ENCODE measurements at places on chromosomes 2 and 18.

DNA sequence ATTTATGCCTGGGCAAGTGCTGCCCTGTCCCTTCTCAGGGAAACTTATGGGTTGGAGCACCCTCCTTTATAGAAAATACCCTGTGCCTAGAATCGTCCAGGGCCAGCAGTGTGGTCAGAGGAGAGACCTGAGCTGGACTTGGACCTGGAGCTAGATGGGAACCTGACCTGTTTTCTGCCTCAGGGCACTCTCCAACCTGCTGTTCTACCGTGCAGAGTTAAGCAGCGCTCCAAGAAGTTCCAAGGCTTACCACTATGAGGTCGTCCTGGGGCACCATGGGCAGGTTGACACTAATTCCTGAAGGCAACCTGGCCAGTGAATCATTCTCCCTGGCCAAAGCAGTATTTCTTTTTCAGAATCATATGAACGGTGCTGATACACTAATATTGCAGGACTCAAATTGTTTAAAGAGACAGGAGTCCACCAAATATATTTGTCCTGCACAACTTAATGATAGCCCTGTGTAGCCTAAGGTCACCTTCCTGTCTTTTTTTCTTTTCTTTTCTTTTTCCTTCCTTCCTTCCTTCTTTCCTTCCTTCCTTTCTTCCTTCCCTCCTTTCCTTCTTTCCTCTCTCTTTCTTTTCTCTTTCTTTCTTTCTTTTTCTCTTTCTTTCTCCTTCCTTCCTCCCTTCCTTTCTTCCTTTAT, 455.4 kb upstream of the HNMT start:
- DNase-seq: no peak

- DNase-seq: no peak
Measured at GRCh38 chr2:45055162-45055605, 45.9 kb upstream of the SIX2 start.

DNA sequence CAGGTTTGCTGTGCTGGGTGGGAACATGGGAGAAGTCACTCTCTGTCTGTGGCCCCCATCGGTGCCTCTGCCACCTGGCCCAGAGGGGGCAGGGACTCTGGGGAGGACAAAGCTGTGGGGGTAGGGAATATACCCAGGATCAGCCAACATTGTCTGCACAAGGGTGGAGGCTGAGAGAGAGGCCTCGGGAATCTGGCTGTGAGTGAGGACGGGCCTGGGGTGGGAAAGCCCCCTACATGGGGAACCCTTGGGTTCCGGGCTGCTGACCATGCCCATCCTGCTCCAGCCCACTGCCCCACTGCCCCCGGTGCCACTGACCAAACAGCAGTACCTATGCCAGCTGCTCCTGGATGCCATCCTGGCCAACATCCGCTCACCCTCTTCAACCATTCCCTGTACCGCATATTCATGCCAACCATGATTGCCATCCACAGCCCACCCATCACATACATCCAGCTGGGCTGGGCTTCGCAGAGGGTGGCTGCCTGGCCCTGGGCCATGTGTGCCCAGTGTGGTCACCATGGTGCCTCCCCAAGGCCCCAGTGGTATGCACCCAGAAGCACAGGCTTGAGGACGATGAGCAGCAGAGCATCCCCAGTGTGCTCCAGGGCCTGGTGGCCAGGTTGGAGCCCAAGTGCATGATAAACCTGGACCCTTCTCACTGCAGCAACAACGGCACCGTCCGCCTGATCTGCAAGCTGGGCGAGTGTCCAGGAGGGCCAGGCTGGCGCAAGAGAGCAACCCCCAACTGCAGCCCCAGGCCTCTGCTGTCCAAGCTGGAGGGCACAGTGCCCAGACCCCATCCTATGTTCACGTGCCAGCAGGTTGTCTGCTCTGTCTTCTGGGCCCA, 6.9 kb upstream of the POTEF start:
- DNase-seq: no peak

- no peak for DNase-seq
Measured at GRCh38 chr2:136377423-136378382, 259.8 kb upstream of the CXCR4 start.

- DNase-seq: no peak
Measured at GRCh38 chr2:84781942-84782716, 98.8 kb downstream of the TRABD2A start.

DNA sequence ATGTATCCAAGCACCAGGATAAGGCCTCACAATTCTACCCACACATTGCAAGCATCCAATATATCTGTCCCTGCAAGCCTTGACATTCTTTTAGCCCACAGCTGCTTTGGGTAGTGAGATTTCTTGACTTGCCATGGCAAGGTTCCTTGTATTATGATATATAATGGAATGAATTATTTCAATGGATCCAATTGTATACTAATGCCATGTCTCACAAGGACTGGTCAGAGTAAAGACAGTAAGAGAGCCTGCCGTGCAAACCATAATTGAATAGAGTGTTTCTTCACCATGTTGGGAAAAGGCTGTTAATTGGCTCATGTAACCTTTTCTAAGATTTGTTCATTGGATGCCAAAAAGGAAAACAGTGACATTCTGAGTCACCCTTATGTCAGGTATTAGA, 64.3 kb upstream of the RBBP8 start:
- DNase-seq: no peak

DNA sequence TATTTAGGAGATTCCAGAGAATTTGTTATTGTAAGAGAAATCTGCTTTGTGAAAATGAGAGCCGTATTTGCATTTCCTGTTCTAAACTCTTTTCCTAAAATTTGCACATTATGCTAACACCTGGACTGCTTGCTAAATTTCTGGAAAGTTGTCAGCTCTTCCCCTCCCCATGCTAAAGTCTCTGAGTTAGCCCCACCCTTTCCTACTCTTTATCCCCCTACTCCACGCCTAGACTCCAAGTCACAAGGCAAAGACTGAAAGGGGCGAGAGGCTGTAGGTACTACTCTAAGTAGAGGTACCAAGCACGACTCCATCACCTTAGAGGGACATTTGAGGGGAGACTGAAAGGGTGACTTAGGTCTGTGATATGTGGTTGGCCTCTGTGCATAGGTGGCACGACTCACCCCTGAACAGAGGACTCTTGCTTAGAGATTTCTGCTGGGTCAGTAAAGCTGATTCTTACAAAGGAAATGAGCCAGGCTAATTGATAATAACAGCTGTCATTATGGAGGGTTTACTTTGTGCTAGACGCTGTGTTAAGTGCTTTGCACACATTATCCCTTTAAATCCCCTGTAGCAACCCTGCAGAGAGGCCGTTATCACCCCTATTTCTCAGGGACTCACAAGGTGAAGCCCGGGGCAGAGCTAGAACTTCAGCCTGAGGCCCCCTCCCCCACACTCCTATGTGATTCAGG, 373.5 kb downstream of the EN1 start:
- DNase-seq: no peak

DNA sequence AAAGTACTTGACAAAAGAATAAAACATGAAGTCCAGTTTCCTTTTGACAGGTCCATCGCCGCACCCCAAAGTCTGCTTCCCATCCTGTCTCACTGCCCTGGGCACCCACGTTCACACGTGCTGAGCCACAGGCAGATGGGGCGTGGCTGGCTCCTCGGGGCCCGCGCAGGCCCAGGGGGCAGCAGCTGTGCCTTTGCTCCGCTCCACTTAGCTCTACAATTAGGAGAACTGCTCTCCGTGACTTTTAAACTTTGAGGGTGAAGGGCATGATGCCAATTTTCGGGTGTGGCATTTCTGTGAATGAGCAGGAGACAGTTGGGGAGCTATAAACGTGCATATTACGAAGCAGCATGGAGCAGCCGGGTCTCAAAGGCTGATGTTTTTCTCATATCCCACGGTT, 152.4 kb downstream of the TDRD15 start:
- no peak for DNase-seq

DNA sequence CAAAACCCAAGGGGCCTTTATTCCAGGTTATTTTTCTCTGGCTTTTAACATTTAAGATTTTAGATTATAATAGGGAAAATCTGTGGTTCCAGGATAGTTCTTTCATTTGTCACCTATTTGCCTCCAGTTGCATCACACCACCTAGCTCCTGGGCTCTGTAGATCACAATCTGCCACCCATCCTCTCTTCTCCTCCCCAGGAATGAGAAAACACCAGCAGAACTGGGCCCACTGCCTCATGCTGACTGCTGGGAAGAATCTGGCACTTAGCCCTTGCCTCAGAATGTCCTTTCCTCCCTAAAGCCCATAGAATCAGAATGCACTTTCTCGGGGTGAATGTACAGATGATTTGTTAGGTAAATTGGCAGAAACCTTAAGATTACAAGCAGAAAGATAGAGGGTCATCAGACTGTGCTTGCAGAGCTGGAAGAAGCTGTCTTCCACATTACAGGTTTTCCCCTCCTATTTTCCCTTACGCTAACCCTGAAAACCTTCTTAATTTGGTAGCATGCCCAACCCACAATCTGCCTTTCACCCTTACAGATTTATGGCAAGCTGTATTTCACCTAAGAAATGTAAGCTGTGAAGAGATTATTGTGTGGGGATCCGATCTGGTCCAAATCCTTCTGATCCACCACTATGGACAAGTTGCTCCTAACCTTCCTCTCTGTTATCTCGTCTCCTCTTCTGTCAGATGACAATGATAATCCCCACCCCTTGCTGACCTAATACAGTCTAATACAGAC, 72.6 kb downstream of the LRRC30 start:
- no peak for DNase-seq

DNA sequence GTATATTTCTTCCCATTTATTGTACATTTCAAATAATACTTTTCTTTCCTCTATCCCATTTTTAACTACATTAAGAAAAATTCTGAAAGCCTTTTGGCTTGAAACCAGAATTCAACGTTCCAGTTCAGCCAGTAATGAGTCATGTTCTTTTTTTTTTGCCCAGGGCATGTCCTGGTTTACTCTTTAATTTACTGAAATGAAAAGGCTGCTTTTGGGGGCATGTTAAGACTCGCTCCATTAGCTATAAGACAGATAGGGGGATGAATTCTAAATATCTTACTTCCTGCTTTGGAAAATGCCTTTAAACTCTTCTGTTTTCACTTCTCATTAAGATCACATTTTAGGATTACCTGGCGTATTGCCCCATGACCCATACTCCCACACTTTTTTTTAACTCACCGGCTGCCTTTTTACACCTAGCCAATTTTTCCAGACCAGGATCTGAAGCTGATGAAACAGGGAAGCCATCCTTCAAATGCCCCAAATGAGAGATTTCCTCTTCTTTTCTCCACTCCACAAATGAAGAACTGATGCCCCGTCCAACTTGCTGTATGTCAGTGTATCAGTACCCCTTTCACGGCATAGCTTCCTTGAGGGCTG, 585 bp downstream of the ABCA12 start:
- DNase-seq: no peak

- no peak for DNase-seq
Measured at GRCh38 chr2:16162491-16163040, 222.2 kb downstream of the MYCN start.

GRCh38 chr2:53660886-53661285, 106.7 kb upstream of the CHAC2 start:
- no peak for DNase-seq

- no peak for DNase-seq
Measured at GRCh38 chr2:224966613-224967012, 75.7 kb downstream of the DOCK10 start.

GRCh38 chr2:178846458-178846802, 39.2 kb upstream of the TTN start:
- DNase-seq: no peak

GRCh38 chr2:75153221-75153620, 46.1 kb downstream of the TACR1 start:
- DNase-seq: no peak

- no peak for DNase-seq
Measured at GRCh38 chr2:10352361-10352760, 49.7 kb downstream of the HPCAL1 start.

DNA sequence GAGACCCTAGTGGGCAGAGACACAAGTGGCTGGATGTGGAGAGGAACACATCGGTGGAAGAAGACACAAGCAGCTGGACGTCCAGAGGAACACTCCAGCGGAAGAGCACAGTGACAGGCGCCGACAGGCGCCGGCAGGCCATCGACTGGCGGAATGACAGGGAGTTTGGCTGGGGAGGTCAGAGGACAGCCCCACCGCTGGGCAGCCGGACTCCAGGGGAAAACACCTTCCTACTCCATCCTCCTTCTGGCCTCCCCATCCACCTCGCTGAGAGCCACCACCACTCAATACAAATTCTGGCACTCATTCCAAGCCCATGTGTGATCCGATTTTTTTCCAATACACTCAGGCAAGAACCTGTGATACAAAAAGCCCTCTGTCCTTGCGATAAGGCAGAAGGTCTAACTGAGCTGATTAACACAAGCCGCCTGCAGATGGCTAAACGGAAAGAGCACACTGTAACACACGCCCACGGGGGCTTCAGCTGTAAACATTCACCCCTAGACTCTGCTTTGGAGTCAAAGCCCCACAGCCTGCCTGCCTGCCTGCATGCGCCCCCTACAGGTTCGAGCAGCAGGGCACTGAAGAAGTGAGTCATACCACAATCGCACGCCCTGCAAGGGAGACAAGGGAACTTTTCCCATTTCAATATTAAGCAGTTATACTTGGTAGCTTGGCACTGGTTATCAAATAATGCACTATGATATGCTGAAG, 50.2 kb upstream of the LRP1B start:
- no peak for DNase-seq

DNA sequence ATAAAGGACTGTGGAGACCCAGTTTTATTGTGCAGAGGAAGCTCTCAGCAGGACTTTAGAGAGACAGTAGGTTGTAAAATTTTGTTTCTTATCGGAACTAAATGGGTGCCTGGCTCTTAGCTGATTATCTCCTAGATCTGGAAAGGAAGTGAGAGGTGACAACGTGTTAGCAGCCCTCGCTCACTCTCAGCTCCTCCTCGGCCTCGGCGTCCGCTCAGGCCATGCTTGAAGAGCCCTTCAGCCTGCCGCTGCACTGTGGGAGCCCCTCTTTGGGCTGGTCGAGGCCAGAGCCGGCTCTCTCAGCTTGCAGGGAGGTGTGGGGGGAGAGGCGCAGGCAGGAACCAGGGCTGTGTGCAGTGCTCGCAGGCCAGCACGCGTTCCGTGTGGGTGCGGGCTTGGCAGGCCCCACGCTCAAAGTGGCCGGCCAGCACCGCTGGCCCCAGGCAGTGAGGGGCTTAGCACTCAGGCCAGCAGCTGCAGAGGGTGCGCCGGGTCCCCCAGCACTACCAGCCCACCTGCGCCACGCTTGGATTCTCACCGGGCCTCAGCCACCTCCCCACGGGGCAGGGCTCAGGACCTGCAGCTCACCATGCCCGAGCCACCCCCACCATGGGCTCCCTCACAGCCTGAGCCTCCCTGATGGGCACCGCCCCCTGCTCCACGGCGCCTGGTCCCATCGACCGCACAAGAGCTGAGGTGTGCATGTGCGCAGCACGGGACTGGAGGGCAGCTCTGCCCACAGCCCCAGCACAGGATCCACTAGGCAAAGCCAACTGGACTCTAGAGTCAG, 4.6 kb upstream of the MFF start:
- no peak for DNase-seq

- no peak for DNase-seq
Measured at GRCh38 chr2:160246356-160246755, 46.3 kb upstream of the ITGB6 start.
